ENCODE measurements at places on chromosomes 16 and 17.
A peak's percentile ranks its signal among the peaks of the same experiment; 100 is the strongest.

GRCh38 chr17:43898446-43898845 lies 8.9 kb downstream of the MPP2 start:
- DNase-seq: no peak

DNA sequence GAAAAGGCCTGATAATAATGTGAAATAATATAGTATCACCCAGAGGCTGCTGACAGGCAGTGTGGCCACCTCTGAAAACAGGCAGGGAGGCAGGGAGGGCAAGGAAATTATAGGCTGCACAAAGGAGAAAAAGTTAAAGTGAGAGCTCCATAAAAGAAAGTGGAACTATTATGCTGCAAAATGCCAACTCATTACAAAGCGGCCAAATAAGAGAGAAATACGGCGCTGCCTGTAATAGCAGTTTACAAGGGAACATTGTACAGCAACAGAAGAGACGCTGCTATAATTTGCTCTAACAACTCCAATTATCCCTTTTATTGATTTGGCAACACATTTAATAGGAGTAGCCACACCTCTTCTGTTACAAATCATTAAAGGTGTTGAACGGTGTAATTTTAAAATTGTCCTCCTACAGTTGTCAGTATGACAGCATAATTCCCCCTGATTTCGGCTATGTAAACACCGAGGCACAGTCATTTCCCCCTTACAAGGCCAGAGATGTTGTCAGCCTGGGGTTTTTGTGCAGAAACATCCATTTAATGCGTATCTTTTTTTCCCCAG lies 120.3 kb downstream of the MRM1 start:
- no peak for DNase-seq

DNA sequence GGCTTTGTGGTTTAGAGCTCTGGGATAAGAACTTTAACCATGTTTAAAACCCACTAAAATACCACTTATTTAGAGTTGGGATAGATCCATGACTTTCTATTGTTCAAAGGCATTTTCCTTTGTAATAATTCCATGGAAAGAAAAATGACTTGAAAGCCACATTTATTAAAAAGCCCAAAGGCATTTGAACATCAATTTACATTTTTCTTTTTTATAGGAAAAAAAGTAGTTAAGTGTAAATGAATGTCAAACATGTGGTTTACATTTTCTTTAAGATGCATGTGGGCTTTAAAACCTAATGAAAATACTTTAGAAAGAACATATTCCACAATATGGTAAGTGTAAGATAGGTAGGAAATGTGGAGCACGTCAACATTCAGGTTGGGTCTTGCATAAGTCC lies 443.2 kb downstream of the TOX3 start:
- no peak for DNase-seq

DNA sequence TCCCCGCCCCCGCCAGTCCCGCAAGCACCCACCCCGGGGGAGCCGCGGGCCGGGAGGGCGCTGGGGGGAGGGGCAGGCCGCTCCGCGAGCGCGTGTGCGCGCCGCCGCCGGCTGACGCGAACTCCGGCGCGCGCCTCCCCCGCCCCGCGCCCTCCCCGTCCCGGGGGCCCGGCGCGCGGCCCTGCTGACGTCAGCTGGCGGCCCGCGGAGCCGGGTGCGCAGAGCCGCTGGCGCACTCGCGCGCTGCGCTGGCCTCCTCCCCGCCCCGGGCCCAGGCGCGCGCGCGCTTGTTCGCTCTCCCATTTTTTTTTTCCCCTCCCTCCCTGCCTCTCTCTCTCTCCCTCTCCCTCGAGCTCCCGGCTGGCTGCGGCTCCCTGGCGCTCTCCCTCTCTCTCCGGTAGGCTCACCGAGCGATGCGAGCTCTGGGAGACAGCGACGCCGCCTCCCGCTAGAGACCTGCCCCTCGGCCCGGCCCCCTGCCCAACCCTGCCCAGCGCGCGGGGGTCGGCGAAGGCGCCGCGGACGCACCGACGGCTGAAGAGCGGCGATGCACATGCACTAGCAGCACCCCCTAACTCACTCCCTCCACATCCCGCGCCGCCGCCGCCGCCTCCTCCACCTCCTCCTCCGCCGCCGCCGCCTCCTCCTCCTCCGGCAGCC lies at the start of gene GNAO1:
Gene GNAO1, plus strand, starts transcription at position 334 of the 660 bp plus-strand sequence. CDS start 747 bp downstream, outside the sequence.
- peak; percentile 35 for DNase-seq

- no peak for DNase-seq
Observed at GRCh38 chr16:21183995-21184394, 25.5 kb downstream of the LDAF1 start.

GRCh38 chr16:48156790-48157209 lies 1.0 kb upstream of the ABCC12 start:
- DNase-seq: peak; percentile 52

Data from astrocyte (in vitro differentiated cells and primary cell).